Smooth muscle cell of the brain vasculature (primary cell): ENCODE measurements at places on chromosomes 13 and 19.
A peak's percentile ranks its signal among the peaks of the same experiment; 100 is the strongest.

DNA sequence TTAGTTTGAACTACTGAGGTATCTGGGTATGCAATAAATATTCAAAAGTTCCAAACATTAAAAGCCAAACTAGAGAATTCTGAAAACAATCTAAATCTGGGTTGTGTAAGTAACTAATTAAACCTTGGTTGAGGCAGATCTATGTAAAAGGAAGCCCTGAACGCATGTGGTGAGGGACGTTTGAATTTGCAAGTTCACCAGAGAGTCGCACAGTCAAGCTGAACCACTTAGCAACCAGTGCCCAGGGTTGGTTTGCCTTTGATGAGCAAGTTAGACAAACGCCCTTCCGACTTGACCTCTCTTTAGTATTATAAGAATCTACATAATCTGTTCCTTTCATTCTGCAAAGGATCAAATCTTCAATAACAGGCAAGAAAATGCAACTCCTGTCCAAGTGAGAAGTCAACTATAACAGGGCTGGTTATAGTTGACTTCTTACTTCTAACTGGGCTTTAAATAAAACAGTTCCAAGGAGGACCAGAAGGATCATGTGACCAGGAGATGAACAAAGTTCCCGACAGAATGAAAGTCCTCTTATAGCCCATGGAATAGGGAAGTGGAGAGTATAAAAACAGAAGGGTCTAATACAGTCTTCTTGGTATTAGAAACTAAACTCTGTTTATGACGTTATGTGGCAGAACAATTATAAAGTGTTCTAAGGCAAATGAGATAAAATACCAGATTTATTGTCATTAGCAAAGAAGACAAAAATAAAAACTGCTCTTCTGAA, 40.6 kb downstream of the PHF11 start:
- DNase-seq, result no peak

DNA sequence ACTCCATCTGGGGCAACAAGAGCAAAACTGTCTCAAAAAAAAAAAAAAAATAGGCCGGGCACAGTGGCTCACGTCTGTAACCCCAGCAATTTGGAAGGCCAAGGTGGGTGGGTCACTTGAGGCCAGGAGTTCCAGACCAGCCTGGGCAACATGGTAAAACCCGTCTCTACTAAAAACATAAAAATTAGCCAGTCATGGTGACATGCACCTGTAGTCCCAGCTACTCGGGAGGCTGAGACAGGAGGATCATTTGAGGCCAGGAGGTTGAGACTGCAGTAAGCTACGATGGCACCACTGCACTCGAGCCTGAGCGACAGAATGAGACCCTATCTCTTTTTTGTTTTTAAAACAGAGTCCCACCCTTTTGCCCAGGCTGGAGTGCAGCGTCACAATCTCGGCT, 3.9 kb downstream of the IQCN start:
- no peak for DNase-seq

DNA sequence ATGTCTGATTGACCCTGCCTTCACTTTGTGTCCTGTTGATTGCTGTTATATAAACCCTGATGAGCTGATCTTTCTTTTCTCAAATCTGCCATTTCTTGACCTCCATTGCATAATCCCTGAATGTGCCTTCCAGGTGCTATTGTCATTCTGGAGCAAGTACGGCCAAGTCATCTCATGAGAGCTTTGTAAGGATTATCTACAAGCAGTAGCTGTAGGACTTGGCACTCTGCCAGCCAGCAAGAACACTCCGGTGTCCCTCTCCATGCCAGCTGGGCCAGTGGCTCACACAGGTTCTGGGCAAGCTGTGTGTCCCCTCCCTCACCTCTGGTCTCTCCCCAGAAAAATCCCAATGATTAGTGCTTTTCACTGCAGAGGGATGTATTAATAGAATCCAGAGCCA, 348.1 kb downstream of the FOXO1 start:
- DNase-seq, result no peak

DNA sequence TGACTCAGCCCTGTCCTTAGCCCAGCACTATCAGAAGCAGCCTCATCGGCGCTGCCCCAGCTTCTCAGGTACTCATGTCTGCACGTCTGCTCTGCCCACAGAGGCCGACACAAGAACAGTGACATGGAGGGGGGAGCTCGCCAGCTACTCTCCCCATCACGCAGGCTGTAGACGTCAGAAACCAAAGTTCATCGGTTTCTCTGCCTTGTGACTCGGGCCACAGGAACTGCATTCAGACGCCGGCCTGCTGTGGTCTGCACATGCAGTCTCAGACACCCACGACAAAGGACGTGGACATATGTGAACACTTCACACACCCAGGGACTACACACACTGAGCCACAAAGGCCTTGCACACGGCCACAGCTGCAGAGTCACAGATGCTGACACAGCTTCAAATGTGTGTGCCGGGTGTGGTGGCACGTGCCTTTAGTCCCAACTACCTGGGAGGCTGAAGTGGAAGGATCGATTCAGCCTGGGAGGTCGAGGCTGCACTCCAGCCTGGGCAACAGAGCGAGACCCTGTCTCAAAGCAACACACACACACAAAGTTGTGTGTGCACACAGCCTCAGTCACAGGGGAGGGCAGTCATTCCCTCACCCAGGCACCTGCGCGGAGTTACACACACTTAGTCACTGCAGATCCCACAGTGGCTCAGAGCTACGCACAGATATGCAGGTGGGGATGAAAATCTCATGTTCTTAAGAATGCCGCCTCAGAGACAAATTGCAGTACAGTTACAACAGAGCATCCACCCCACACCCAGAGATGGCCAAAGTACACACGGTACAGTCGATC, 4.9 kb upstream of the ZFP36 start:
- DNase-seq, result no peak

- no peak for DNase-seq
Observed at GRCh38 chr13:113648216-113648610, 9.8 kb downstream of the ATP4B start.

DNA sequence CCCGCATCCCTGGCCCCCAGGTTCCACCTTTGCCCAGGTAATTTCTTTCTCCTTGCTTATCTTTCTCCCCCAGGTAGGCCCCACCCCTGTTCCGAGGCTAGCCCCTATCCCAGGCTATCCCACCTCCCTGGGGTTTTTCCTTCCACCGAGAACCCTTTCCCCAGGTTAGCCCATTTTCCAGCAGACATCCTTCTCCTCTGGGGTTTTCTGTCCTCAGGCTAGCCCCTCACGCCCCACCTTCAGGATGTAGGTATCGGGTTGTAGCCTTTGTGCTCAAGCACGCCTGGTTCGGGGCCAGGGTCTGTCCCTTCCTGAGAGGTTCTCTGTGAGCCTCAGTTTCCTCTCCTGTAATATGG, 837 bp downstream of the FSD1 start:
- DNase-seq, result no peak

DNA sequence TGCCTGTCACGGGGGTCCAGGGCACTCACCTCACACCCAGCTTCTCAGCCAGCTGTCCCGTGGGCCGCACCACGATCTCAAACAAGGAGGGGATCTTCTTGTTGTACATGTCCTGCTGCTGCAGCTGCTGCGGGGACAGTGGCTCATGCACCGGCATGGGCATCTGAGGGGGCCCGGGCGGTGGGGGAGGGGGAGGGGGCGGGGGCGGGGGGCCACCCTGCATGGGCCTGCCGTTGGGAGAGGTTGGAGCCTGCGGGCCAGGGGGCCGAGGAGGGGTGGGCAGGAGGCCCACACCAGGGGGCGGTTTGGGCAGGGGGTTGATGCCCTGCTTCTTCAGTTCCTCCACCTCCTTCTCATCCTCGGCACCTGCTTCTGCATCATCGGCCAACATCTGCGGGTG, 23.9 kb upstream of the TMEM160 start:
- no peak for DNase-seq

GRCh38 chr13:77207943-77208342, 119.0 kb downstream of the MYCBP2 start:
- DNase-seq, result peak; percentile 64

DNA sequence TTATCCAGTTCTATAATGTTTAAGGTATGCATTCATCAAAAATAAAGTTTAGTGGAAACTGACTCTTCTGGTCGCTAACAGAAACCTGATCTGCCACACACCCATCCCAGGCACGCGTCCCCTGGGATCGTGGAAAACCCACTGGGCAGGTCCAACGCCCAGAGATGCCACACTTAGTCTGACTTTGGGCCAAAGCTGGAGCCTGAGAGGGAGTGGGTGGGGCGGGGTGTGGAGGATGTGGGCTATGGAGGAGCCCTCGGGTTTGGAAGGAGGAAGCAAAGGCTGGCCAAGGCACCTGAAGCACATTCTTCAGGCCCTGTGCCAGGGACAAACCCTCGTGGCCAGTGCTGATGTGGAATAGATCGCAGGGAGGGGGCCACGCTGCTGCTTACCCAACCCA, 2.5 kb downstream of the IGFL1 start:
- no peak for DNase-seq

- no peak for DNase-seq
Observed at GRCh38 chr13:106919133-106919532, 351.2 kb upstream of the ARGLU1 start.

DNA sequence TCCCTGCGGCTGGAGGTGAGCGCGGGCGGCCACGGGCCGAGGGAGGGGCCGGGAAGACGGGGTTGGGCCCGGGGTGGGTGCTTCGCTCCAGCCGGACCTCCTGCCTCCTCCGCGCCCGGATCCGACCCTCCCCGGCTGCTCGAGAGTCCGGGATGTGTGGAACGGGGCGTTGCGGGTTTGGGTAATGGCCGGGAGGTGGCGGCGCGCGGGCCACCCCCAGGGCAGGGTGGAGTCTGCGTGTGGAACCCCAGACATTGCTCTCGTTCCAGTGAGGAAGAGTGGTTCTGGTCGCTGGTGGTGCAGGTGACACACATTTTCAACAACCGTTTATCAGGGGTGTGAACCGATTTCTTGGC, 38.8 kb downstream of the ARHGEF7 start:
- no peak for DNase-seq
